Cortex of kidney (tissue), 1 donor: ENCODE measurements at places on chromosomes 6 and 20.

- no peak for DNase-seq
Observed at GRCh38 chr20:48107560-48107959, 322.3 kb upstream of the SULF2 start.

GRCh38 chr20:48877304-48877703, 44.2 kb upstream of the ARFGEF2 start:
- no peak for DNase-seq

DNA sequence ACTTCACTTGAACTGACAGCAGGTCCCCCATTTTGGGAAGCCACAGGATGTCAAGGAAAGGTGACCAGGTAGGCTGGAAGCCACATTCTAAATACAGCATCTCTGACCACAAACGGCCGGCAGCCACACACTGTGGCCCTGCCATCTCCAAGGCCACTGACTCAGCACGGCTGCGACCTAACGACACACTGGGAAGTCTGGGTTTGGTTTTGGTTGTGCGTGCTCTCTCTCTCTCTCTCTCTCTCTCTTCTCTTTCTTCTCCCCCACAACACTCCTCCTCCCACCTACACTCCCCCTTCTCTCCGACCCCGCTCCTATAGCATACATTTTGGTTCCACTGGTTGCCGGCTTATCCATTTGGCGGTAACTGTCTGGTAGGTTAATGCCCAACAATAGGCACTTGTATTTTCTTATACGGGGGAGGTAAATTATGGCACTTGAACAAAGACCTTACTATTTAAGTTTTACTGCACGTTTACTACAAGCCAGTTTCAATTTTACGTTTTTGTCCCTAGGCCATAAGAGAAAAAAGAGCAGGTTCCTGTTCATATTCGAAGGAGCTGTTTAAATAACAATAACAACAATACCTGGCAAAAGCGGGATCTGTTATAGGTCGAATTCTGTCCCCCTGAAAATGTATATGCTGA, 103.6 kb downstream of the GMDS start:
- DNase-seq, result no peak

DNA sequence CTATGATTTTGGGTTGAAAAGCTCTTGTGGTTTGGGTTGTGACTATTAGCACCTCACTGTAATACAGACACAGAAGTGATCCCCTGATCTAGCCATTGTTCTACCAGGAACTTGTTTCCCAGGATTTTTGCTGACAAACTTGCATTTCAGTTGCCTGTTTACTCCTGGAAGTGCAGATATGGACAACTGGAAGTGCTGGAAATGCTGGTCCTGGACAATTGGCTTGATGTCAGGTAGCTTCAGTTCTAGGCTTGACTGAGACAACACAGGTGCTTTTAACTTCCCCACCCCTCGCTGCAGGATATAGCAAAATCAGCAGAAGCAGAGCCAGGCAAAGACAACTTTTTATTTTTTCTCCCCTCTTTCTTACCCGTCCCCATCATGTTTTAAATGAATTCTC, 27.1 kb upstream of the FBXO30 start:
- no peak for DNase-seq

GRCh38 chr6:35668744-35669450, 19.8 kb downstream of the FKBP5 start:
- no peak for DNase-seq

GRCh38 chr20:5691918-5692618, 58.1 kb upstream of the SHLD1 start:
- DNase-seq, result no peak

GRCh38 chr20:53929974-53930650, 140.3 kb downstream of the BCAS1 start:
- DNase-seq, result no peak

GRCh38 chr6:28734443-28734959, 189.3 kb downstream of the TRIM27 start:
- no peak for DNase-seq

DNA sequence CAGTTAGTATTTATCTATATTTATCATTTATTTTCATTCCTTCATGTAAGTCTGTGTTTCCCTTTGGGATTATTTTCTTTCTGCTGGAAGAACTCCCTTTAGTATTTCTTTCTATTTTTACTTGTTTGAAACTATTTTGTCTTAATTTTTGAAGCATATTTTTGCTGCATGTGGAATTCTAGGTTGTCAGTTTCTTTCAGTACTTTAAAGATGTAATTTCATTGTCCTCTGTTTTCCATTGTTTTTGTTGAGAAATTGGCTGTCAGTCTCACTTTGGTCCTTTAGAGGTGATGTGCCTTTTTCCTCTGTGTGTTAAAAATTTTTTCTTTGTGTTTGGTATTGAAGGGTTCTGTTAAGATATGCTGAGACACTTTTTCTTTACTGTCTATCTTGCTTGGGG, 17.1 kb downstream of the RNF182 start:
- no peak for DNase-seq

DNA sequence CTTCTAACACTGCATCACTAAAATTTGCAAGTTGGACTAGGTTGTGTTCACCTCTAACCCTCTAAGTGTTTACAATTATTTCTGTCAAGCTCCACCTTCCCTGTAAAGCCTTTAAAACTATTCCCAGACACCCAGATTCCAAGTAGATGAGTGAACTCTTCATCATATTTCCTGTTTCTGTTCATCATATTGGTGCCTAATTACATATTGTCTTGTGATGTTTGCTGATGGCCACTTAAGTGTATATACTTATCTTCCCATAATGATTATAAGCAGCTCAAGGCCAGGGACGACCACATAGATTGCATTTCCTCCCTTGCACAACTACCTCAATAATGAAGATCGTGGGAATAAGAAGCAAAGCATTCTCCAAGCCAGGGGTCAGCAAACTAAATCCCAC, 16.8 kb downstream of the TNFRSF21 start:
- DNase-seq, result no peak

- no peak for DNase-seq
Observed at GRCh38 chr6:151293688-151294016, 53.9 kb downstream of the AKAP12 start.

DNA sequence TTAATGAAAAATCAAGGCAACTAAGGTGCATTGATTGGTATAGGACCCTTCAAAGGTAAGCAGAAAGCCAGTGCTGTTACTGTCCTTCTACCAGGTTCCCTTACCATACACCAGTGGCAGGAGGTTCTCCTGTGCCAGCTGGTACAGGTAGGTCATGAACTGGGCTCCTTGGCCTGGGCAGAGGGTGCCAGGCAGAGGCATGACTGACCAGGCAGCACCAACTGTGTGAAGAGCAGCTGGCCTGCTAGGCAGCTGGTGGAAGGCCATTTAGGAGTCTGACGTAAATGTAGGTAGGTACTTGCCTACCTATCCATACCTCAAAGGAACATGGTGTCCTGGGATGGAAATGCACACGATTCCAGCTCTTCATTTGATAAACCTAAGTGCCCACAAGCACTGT, 23.3 kb downstream of the PCNA start:
- no peak for DNase-seq

DNA sequence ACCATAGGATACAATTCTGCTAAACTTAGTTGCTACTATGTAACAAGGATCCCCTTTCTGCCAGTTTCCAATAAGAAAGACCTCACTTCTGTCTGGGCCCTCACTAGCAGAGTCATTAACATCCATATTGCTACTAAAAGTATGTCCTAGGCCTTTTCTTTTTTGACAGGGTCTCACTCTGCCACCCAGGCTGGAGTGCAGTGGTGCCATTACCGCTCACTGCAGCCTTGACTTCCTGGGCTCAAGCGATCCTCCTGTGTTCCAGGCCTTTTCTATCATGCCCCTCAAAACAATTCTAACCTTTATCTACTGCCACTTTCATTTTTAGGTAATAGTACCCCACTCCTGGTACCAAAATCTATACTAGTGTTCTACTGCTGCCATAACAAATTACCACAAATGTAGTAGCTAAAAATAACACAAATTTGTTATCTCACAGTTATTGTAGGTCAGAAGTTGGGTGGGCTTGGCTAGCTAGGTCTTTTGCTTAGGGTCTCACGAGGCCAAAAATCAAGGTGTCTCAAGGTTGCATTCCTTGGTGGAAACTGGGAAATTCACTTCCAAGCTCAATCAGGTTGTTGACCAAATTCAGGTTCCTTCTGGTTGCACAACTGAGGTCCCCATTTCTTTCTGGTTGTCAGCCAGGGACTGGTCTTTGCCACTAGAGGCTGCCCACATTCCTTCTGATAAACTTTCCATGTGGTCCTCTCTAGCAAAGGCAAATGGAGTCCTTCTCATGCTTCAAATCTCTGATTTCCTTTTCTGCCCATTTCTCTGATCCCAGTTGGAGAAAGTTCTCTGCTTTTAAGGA, 3.0 kb downstream of the CSNK2A1 start:
- no peak for DNase-seq

DNA sequence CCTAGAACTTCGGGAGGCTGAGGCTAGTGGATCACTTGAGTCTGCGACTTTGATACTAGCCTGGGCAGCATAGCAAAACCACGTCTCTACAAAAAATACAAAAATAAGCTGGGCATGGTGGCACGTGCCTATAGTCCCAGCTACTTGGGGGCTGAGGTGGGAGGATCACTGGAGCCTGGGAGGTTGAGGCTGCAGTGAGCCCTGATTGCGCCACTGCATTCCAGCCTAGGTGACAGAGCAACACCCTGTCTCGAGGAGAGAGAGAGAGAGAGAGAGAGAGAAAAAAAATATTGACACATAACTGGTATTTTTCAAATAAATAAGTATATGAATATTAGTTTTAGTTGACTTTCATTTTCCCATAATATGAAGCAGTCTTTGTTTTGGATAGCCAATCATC, 222.2 kb downstream of the BTBD9 start:
- DNase-seq, result no peak

- no peak for DNase-seq
Observed at GRCh38 chr6:167781066-167781767, 45.5 kb upstream of the AFDN start.
